ENCODE measurements at places on chromosomes 5 and 9.

DNA sequence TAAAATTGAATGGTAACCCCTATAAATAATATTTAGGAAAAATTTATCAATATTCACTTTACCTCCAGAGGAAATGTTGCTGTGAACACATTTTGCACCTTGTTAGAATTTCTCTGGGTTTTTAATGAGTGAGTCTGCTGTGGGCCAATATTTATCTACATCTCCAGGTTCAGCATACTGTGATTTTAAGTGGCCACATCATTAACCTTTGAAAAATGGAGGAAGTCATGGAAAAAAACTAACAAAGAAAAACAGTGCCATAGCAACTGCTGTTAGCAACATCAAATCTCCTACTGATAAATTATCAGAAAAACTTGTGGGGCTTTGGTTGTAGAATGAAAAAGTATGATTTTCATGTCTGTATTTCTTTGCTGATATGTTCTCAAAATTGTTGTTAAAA is 55.0 kb downstream of the CD180 start:
- no peak for DNase-seq

DNA sequence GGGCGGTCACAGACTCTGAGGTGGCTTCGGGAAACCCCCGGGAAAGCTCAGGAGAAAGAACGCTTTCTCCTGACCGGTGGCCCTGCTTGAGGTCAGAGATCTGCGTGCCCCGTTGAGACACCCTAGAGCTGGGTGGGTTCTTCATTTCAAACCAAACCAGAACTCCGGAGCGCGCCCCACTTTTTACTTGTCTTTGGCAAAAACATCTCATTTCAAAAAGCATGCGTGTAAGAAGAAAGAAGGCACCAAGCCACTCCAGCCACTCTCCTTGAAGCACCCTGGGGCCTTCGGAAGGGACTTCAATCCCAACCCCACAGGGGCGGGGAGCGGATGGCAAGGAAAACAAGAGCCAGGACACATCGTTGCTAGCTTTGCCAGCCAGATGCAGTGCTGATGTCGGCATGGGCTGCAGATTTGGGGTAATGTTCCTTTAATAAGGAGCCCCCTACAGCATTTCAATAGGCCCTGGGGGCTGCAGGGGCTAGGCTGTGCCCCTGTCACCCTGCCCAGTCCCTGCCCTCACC is 171.7 kb downstream of the ERCC6L2 start:
- DNase-seq, result no peak

GRCh38 chr9:121700832-121701419 is 49.5 kb downstream of the DAB2IP start:
- DNase-seq, result no peak

- no peak for DNase-seq
These were observed 8.5 kb downstream of the DIPK1B start for GRCh38 chr9:136720898-136721338.

GRCh38 chr5:78546276-78546996 is 102.1 kb downstream of the LHFPL2 start:
- no peak for DNase-seq

- DNase-seq, result no peak
These were observed 20.4 kb upstream of the NTNG2 start for GRCh38 chr9:132141344-132141947.

DNA sequence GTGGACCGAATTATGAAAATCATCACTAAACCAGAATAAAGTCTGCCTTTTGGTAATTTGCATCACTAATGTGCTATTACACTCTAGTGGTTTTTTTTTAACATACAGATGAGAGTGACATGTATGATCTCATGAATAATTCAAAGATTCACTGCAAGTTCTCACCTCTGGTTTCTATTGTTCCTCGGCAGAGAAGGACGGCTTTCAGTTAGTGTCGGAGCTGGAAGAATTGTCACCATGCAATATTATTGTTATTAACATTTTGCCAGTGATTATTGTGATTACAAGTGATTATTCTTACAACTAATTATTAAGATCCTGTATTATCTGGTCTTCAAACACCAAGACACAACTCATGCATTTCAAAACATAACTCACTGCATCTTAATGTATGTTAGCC is 366.6 kb upstream of the RPS23 start:
- no peak for DNase-seq

GRCh38 chr5:111083323-111083722 is 8.8 kb upstream of the WDR36 start:
- no peak for DNase-seq

DNA sequence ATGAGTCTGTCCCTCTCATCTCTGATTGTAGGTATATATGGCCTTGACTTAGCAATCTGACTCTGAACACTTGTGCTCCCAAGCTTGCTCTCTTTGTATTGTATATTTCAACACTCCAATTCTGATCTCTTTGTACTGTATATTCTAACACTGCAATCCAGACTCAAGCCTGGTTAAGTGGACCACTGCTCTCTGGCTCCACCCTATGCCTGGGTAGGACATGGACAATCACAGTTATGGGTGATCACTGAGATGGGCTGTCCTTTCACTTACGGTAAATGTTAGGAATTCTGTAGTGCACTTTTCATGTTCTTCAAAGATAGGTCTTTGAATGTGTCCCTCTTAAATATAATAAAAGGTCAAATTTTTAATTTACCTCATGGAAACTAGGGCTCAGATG is 165.1 kb downstream of the TLR4 start:
- no peak for DNase-seq

DNA sequence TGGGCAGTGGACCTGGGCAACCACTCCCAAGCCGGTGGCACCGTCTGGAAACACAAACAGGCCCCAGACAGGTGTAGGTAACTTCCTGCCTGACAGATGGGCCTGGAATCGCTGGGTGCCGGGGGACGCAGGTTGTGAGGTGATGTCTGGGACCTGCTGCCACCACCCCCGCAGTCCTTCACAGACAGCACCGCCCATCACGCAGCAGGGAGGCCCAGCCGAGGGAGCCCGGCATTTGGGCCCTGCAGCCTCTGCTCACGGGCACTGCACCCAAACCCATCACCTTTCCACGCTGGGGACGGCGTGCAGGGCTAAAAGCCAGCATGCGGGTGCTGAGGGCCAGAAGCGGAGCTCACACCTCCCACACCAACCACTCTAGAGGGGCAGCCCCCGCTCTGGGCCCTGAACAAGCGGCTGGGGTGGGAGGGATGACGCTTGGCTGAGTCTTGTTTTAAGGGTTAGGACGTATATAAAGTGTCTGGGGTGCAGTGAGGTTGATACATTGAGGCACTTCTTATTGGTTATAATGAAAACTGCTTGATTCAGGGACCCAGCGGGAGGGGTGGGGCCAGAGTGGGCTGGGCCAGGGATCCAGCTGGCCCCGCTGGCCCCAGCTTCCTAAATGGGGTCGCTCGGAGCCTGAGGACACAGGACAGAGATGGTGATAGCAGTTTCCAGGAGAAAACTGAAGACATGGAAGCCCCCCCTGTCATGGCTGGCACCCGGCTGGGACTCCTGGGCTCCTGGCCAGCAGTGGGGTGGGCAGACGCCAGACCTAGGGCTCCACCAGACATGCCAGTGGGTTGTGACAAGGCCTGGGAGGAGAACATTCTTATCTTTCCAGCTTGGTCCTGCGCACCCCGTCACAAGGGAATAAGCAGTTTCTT is 11.3 kb downstream of the MYMK start:
- no peak for DNase-seq

DNA sequence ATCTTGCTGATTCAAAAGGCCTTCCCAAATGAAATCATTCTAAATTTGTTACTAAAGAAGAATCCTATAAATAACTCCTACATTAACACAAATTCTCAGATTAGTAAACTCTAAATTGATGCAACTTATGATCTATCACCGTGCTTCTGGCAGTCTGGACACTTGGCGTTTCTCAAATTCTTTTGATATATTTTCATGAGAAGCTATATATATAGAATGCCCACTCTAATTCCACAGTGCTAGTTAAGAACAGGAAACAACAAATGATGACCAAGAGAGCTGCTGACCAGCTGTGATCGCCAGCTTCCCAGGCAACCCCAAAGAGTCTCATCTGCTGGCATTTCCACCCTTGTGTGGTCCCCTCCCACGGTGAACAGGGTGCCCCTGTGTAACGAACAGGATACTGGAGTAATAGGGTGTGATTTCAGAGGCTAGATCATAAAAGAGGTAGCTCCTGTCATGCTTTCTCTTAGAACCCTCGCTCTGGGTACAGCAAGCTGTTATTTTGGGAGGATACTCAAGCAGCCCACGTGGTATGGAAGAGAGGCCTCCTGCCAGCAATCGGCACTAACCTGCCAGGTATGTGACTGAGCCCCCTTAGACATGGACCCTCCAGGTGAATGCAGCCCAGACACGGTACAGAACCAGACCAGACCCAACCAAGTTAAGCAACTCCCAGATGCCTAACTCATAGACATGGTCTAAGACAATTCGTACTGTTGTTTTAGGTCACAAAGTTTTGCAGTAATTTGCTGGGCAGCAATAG is 64.7 kb downstream of the CDC14B start:
- no peak for DNase-seq

GRCh38 chr9:86714999-86715398 is 232.3 kb downstream of the GAS1 start:
- DNase-seq, result no peak

DNA sequence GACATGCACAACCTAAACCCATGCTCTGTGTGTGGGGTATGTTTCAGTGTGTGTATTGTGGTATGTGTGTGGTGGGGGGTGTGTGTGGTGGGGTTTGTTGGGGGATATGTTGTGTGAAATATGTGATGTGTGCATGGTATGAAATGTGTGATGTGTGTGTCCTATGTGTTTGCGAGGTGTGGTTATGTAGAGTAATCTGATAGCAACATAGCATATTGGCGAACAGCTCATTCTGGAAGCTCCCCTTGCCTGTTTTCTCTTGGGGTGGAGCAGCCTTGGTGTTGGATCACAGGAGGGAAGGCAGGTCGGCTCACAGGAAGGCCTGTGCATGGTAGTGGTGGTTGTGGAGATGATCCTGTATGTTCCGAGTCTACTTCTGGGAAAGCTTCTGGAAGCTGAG is 35.4 kb upstream of the PHF2 start:
- DNase-seq, result no peak

GRCh38 chr5:163508753-163509152 is 3.3 kb downstream of the MAT2B start:
- no peak for DNase-seq

- no peak for DNase-seq
These were observed 60.5 kb downstream of the BARX1 start for GRCh38 chr9:93894691-93895079.

- no peak for DNase-seq
These were observed 23.8 kb upstream of the TRPM3 start for GRCh38 chr9:71145179-71145578.

GRCh38 chr9:99361817-99362216 is 139.7 kb downstream of the SEC61B start:
- no peak for DNase-seq

DNA sequence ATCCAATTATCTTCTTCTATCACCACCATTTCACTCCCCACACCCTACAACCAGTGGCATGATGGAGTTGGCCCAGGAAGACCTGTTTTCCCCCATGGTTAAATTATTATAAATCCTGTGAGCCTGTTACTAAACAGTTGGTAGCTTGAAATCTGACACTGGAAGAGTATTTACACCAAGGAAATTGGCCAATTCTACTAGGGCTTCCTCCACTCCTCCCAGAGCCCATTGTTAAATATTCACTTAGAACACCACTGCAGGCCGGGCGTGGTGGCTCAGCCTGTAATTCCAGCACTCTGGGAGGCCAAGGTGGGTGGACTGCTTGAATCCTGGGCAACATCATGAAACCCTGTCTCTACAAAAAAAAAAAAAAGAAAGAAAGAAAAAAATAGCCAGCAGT is 32.4 kb upstream of the CKS2 start:
- no peak for DNase-seq

Data from CD4-positive, alpha-beta T cell treated with Interleukin-12 subunit alpha and Interleukin-12 subunit beta, for 1 hour (primary cell).